Stimulated activated CD4-positive, alpha-beta T cell treated with anti-CD3 and anti-CD28 coated beads, Interleukin-15, amount 100 ng/mL, for 48 hours (primary cell): ENCODE measurements at places on chromosomes 13 and 19.

DNA sequence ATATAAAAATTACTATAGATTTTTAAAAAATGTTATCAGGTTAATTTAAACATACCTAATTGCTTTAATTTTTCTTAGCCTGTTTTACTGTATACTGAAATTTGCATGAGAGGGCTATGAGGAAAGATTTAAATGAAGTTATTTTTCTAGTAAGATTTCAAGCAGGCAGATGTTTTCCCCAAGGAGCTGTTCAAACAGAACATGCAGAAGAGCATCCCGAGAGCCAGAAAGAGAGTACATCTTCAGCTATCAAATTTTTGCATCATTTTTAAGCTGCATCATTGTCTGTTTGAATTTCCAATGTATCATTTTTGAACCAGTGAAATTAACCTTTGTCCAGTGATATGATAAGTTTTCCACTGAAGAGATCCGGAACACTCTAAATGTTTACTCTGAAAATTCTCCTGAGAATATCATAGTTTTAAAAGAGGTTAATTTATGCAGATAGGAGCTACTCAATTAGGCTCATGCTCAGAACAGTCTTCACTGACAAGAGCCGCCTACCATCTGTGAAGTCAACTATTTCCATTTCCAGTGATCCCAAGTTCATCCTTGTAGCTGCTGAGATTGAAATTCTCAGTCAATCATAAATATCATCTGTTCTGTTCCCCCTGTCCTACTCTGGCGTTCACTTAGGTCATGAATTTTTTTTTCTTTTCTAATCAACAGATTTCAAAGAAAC is 467.7 kb upstream of the NBEA start:
- DNase-seq: no peak

DNA sequence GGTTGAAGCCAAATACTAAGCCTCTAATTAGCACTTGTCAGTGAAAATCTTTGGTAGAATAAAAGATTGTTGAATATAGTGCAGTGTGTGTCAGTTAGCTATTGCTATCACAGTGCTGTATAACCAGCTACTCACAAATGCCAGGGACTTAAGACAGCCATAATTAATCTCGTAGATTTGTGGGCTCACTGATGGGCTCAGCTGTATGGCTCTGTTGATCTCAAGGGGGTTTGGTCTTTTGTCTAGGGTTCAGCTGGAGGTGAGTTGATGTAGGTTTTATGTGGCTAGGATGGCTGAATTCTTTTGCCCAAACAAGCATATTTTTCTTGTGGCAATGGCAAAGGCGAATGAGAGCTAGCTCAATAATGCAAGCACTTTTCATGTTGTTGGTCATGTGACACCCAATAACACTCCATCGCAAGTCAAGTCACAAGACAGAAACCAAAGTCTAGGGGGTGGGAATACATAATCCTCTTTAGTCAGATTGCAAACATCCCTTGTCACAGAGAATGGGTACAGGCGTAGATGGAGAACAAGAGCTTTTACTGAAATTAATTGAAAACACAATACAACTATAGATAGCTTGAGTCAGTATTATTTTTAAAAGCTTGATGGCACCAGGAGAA is 121.7 kb upstream of the EDNRB start:
- no peak for DNase-seq

DNA sequence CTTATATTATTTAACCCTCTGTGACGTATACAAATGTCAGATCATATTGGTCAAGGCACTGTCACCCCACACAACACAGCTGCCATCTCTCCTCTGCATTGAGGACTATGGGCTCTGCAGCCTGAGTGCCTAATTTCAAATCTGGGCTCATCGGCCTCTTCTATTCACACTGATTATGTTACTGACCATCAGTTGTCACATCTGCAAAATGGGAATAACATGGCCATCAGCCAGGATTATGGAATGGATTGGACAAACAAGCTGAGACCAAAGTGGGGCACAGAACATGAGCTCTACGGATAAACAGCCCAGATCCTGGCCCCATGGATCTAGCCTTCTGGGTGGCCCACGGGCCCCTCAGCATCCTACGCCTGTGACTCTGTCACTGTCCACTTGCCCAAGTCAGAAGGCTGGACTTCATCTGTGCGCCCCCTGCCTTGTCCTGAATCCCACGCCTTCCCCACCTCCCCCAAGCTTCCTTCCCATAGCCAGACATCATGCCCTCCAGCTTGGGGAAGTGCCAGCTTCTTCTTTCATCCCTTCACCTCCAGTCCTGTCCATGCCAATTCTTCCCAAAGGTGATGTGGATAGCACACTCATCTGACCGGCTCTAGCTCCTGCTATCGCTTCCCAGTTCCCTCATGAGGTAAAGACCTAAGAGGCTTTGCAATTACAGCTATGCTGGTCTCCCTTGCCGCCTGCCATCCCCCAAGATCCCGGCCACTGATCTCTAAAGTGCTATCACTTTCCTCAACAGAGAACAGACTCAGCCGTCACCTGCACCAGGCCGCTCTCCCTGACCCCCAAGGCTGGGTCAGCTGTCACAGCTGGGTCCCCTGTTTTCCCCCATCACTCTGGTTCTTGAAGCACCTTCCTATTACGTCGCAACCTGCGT is 872 bp downstream of the FARSA start:
- DNase-seq: no peak

GRCh38 chr19:41398598-41398997 is 980 bp downstream of the BCKDHA start:
- DNase-seq: no peak

DNA sequence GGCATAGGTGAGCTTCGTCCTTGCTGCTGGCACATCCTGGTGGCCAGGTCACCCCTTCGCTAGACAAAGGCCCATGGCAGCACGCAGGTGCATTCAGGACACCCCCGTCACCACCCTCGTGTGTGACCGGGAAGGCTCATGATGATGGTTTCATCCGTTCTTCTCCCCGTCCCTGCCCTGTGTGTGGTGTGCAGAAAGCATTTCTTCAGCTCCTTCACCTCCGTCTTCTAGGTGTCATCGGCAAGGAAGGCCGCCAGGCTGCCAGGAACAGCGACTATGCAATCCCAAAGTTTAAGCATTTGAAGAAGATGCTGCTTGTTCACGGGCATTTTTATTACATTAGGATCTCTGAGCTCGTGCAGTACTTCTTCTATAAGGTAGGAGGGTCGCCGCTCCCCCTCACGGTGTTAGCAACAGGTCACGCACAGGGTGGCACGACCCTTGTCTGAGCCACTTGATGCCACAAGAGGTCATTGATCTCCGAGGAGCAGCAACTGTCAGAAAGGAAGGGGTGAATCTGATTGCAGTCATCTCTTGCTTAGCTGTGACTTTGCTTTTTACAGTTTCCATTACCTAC is 111.0 kb upstream of the MCF2L start:
- DNase-seq: no peak

GRCh38 chr13:50910485-50910805 is 854 bp downstream of the RNASEH2B start:
- DNase-seq: no peak

- no peak for DNase-seq
Observed at GRCh38 chr19:21934131-21934530, 76.6 kb downstream of the ZNF208 start.

DNA sequence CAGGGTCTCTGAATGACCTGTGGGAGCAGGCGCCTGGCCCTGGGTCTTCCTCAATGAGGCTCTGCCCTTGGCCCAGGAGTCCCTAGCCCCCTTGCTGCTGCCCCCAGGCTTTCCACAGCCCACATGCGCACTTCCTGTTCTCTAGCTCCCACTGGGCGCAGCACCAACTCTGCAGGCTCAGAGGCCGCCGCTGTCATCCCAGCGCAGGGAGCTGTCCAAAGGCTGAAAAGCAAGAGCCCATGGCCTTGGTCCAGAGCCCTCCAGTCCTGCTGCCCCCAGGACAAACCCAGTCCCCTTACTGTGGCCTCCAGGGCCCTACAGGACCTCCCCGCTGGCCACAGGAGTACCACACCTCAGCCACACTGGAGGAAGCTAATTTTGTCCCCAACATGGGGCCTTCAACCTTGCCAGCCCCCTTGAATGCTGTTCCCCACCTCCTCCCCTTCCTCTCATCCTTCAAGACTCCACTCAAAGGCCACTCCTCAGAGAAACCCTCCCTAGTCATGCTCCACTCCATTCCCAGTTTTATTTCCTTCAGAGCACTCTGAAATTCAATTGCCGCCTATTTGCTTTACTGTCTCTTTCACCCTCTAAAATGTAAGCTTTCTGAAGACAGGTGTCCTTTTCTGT is 8.0 kb upstream of the POU2F2 start:
- no peak for DNase-seq

DNA sequence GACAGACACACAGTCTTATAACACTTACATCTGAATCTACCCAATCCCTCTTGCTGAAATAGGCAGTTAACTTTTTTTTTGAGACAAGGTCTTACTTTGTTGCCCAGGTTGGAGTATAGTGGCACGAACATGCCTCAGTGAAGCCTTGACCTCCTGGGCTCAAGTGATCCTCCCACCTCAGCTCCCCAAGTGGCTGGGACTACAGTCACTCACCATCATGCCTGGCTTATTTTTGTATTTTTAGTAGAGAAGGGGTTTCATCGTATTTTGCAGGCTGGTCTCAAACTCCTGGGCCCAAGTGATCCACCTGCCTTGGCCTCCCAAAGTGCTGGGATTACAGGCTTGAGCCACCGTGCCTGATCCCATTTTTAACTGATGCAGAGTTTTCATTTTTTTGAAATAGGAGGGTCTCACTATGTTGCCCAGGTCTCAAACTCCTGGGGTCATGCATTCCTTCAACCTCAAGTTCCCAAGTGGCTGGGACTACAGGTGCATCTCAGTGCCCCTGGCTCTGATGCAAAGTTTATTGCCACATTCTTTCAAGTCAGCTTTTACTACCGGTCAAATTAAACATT is 7.6 kb downstream of the ELF1 start:
- DNase-seq: no peak

DNA sequence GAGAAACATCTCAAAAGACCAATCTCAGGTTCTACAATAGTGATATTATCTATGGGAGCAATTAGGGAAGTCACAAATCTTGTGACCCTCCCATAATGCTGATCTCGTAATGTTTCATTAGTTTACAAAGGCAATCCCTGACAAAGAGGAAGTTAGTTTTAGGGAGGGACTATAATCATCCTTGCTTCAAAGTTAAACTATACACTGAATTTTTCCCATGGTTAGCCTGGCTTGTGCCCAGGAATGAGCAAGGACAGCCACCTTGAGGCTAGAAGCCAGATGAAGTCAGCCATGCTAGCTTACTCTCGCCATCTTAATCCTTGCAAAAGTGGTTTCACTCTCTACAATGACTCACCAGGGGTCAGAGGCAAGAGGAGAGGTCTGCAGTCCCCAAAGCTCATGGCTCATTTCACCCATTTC is 5.4 kb downstream of the CEACAM3 start:
- DNase-seq: no peak

- DNase-seq: no peak
Observed at GRCh38 chr13:107531816-107532215, 683.5 kb downstream of the LIG4 start.

- no peak for DNase-seq
Observed at GRCh38 chr13:111270765-111271698, 49.4 kb upstream of the TEX29 start.

DNA sequence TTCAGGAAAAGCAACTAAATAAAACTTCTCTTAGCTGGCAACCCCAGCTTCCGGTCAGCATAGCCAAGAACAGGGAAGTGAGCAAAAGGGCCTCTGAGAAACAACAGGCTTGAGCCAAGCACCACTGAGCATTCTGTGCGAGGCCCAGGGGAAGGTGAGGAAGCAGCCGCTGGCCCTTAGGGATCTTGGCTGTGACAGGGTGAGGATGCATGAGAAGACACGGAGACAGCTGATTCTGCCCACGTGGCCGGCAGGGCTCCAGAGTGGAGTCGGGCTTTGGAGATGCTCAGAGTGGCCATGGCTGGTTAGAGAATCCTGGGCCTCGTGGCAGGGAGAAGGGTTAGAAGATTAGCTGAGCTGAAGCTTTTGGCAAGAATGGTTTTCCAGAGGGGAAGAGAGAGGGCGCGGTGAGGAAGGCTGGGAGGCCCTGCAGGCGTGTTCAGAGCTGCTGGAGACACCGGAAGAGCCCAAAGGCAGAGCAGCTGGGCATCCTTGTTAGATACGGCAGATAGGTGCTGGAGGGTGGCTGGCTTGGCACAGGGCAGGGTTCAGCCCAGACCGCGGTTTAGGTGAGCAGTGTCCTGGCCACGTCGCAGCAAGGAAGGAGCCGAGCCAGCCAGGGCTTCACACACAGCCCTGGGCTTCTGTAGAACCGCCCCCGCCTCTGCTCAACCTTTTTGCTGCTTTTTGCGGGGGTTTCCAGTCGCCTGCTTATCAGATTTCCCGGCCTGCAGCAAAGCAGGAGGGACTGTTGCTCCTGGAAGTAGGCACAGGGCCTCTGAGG is 17.3 kb downstream of the UPF1 start:
- no peak for DNase-seq

- no peak for DNase-seq
Observed at GRCh38 chr13:30997697-30998096, 65.2 kb downstream of the TEX26 start.

GRCh38 chr19:47228168-47228936 is 2.6 kb downstream of the BBC3 start:
- DNase-seq: no peak

- peak; percentile 80 for DNase-seq
Observed at GRCh38 chr19:35712567-35713505, 5.0 kb upstream of the KMT2B start.

- no peak for DNase-seq
Observed at GRCh38 chr13:99125326-99125915, 75.2 kb upstream of the UBAC2 start.
